ENCODE measurements at places on chromosomes 4 and X. TPM values are rescaled to one million over a fixed set of nuclear protein-coding genes. Genes with fewer than 3 reads are reported as not detected.

Gene UPF3B
- total RNA-seq = 3.4 TPM

Gene ATG4A
- total RNA-seq = 16.6 TPM

Gene PCYT1B
- not detected for total RNA-seq

Gene SLC10A4
- not detected for total RNA-seq

DNA sequence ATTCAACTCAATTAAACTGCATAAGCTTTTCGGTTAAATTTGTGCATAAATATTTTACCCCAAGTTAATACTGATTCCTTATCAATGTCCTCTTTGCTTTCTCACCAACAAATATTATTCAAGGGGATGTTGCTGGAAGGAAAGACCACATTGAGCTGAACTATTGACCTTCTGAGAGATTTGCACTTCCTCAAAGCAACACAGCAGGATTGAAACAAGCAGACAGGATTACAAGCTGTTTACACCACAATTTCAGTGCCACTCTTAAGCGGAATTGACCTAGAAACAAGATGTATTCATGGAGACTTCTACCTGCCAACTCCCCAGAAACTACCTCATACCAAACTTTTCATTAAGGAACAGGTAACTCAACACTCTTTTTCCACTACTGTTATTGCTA, 96.5 kb upstream of the DUSP21 start:
- H3K27ac ChIP-seq = no peak overlapping the region
- H3K4me3 ChIP-seq = no peak overlapping the region
- no peaks in the 10 kb centered on the region for H3K36me3 ChIP-seq
- H3K27me3 ChIP-seq = no peaks in the 10 kb centered on the region
- no peaks in the 10 kb centered on the region for H3K4me1 ChIP-seq
- no peak for DNase-seq

DNA sequence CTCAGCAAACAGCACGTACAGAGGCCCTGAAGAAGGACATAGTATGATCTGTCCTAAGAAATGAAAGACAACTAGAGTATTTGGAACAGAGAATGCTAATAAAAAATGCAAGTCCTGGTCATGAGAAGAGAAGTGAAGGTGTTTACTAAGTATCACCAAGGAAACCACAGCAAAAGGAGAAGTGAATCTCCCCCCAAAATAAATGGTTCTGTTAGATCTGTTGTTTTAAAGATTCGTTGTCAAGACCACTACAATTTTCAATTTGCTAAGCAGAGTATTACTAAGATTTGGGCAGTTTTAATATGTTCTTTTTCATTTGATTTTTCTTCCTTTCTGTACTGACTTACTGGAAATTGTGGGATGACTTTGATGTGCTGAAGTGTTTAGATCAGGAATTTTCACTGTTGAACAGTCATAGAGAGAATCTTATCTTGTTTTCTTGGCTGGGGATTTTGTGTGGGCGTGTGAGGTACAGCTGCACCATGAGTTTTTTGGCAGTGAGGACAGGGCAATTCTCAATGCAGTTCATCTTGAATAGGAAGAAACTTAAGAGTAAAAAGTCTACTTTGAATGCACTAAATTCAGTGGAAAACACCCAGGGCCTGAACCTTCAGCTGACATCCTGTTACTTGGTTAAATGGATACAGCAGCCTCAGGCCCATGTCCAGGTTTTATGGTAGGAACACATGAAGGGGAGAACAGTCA, 132.2 kb downstream of the STIM2 start:
- H3K4me1 ChIP-seq = no peaks in the 10 kb centered on the region
- no peak overlapping the region for H3K27ac ChIP-seq
- no peak for DNase-seq
- H3K4me3 ChIP-seq = no peak overlapping the region
- no peaks in the 10 kb centered on the region for H3K27me3 ChIP-seq

Data from SJSA1 (cell line).